Neural progenitor cell (in vitro differentiated cells): ENCODE measurements at places on chromosomes 7 and 10. TPM values are rescaled to one million over a fixed set of nuclear protein-coding genes. Genes with fewer than 3 reads are reported as not detected.
A peak's percentile ranks its signal among the peaks of the same experiment; 100 is the strongest.

DNA sequence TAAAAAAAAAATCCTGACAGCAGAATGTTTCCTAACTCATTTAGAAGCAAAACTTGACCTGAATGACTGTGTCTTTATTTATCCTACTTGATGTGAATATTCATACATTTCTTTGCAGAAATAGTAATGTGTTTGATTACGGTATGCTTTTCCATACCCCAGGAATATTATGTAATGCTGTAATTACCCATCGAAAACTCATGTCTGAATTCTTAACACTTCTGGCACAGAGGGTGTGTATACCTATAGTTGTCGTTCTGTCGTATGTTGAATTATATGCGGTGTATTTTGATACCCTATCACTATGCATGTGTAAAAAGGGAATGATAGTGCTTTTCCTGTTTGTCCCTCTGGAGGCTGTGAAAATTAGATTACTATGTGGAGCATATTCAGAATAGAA is 26.6 kb downstream of the SDK1 start:
- no peak for DNase-seq

DNA sequence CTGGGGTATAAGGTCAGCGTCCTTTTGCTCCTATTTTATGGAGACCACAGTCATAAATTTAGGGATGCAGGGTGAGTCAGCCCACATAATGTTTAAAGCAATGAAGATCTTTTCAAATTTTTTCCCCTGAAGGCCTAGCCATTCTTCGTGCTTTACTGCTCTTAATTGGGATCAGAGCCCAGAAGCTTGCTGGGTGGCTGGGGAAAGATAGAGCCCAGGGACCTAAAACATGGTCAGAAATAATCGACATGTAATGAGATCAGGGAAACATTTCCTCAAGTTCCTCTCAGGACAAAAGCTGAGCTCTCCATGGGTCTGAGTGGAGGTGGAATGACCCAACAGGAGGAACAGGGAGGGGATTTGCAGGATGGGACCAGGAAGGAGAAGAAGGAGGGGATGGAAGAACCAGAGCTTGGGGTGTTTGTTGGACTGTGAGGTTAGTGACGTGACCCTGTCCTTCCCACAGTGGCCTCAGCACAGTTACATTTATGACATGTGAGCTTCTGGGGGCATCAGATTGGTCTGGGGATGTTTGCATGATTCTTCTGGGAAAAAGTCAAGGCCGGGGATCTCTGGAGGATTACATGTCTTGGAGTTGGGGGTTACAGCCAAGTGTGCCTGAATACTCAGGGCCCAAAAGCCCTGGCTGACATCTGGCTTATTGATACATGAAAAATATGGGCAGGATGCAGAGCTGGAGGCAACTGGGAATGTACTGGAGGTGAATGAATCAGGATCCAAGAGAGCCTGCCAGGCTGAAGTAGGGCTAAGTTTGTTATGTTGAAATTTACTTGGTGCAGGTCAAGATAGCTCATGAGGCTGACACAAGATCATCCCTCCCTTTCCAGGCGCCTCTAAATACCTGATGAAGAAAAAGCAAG is 477.9 kb downstream of the RPS24 start:
- no peak for DNase-seq

GRCh38 chr7:75819711-75820110 is 6.1 kb upstream of the CCL24 start:
- no peak for DNase-seq

DNA sequence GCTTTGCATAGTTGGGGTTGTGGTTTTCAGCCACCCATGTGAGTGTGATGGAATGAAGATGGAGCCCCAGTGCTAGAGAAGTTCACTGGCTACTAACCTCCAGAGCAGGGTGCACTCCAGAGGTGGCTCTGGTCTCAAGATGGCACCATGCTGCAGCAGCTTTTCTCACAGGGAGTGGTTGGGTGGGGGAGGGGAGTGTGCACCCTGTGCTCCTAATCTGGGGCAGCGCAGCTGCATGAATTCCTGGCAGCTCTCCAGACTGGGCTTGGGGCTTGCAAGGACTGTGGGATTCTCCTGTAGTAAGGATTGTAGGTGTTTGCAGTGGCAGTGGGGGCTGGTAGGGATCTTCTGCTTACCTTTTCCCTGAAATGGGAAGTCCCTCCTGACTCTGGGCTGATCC is 23.7 kb downstream of the PHTF2 start:
- DNase-seq: no peak

DNA sequence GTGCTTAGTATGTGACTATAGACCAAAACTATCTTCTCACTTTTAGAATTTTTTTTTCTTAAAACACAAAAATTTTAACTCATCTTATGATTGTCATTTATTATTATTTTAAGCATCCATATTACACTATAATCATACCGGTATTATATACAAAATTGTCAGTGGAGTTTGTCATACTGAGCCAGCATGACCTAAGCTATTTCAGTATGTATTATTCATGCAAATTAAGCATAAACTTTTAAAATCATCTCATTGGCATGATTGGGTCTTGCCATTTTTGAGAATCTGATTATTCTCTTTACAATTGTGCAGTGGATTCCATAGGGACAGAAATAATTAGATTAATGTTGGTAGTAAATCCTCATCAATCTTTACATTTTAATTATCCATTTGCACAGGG is 46.2 kb upstream of the STMP1 start:
- no peak for DNase-seq

DNA sequence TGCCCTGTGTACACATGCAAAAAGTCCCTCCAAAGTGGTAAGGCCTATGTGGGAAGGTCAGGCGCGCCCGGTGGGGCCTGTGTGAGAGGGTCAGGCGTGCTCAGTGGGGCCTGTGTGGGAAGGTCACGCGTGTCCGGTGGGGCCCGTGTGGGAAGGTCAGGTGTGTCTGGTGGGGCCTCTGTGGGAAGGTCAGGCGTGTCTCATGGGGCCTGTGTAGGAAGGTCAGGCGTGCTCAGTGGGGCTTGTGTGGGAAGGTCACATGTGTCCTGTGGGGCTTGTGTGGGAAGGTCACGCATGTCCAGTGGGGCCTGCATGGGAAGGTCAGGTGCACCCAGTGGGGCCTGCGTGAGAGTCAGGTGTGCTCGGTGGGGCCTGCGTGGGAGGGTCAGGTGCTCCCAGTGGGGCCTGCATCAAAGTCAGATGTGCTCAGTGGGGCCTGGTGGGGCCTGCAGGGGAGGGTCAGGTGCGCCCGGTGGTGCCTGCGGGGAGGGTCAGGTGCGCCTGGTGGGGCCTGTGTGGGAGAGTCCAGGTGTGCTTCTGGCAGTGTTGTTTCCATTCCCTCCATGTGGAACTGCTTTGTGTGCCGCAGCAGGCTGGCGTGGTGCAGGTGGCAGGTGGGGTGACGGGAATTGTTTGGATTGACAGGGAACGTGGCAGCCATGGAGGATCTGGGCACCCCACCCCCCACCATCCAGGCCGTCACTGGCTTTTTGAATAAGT is 15.4 kb downstream of the LRRC27 start:
- no peak for DNase-seq

The RBM33 gene
- 31.9 and 48.6 TPM in 2 replicates for total RNA-seq

DNA sequence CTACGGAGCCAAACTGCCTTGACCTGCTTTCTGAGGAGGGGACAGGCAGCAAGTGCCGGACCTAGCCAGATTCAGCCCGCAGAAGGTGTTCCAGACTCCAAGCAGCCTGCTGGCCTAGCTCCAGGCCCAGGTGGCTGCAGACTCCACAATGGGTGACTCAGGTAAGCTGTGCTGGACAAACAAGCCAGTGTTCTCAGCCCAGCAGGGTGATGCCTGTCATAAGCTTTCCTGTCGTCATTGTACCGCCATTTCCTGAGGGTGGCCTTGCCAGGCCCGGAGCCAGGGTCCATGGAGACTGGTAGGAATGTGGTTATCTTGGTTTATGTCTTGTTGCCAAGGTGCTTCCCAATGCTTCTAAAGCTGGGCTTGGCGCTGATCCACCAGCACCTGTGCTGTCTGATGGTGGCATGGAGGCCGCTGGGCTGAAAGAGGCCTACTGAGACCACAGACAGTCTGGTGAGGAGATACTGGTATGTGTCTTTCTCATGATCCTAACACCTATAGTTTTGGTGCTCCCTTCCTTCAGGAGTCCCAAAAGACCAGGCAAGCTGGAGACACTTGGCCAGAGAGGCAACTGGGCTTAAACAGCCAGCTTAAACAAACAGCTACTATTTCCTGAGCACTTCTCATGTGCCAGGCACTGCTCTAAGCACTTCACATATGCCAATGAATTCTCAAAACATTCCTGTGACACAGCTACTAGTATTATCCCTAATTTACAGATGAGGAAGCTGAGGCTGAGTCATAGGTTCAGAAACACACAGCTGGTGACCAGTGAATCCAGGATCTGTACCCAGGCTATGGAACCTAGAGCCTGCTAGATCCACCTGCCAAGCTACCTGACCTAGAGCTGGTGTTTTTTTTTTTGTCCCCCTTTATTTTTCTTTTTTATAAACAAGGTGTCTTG is 42.0 kb downstream of the ZC3HC1 start:
- no peak for DNase-seq

GRCh38 chr7:25255611-25256332 is 27.5 kb upstream of the NPVF start:
- peak; percentile 35 for DNase-seq

- DNase-seq: no peak
Observed at GRCh38 chr7:132105096-132105495, 471.2 kb downstream of the PLXNA4 start.

- DNase-seq: no peak
Observed at GRCh38 chr10:66095610-66096009, 830.2 kb upstream of the LRRTM3 start.

- no peak for DNase-seq
Observed at GRCh38 chr10:22003964-22004281, 393 bp upstream of the DNAJC1 start.

- DNase-seq: no peak
Observed at GRCh38 chr7:12257582-12257981, 46.5 kb downstream of the TMEM106B start.

DNA sequence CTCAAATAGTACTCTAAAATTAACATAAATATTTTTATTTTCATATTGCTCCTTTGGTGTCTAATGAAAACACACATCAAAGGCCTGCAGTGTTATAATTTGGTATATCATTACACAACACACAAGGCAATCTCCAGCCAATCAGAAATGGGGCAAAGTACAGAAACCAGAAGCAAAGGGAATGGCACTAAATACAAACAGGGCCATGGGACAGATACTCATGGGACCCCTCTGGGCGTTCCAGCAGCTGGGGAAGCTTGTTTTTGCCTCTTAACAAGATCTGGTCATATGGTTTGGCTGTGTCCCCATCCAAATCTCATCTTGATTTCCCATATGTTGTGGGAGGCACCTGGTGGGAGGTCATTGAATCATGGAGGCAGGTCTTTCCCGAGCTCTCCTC is 551.8 kb upstream of the NRP1 start:
- no peak for DNase-seq

- no peak for DNase-seq
Observed at GRCh38 chr10:99765672-99766301, 16.7 kb upstream of the ABCC2 start.

DNA sequence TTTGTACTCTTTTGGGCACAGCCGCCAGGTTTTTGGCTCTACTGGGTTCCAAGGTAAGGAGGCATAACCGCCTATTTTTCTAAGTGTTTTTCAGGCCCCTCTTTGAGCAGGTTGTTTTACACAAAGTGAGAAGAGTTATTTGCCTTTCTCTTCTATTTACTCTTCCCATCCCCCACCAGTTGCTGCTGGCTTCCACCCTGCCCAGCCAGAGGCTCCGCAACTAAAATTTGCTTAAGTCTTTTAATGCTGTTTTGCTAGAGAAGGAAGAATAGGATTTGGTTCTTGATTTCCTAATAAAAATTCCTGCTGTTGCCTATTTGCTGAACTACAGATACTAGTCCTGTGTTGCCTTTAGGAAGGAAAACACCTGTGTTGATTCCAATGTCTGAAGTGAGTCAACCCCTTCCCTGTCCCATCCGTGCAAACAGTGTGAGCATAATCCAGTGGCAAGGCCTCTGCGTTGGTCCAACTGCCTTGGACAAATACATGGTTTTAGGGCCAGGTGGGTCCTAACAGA is 1.9 kb downstream of the PLA2G12B start:
- DNase-seq: no peak

- DNase-seq: no peak
Observed at GRCh38 chr10:34792881-34793280, 22.2 kb downstream of the PARD3 start.

The SHTN1 gene
- 13.2 and 17.3 TPM in 2 replicates for total RNA-seq

The STRIP2 gene
- total RNA-seq: 11.6 and 12.5 TPM in 2 replicates

DNA sequence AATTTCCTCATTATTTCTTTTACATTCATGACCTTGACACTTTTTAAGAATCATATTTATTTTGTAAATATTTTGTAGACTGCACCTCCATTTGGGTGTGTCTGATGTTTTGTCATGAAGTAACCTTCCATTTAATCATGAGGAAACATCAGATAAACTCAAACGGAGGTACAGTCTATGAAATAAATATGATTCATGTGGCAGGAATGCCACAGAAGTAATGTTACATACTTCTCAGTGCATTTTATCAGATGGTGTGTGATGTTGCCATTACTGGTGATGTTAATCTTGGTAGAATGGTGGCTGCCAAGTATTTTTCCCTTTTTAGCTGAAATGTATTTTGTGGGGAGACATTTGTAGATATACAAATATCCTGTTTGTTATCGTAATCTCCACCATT is 64.9 kb downstream of the ZNF37A start:
- DNase-seq: no peak

The TACR2 gene
- not detected in 2 replicates for total RNA-seq

The SYT15 gene
- 0.15 and 0.17 TPM in 2 replicates for total RNA-seq

The DGKI gene
- 3.4 and 5.5 TPM in 2 replicates for total RNA-seq

DNA sequence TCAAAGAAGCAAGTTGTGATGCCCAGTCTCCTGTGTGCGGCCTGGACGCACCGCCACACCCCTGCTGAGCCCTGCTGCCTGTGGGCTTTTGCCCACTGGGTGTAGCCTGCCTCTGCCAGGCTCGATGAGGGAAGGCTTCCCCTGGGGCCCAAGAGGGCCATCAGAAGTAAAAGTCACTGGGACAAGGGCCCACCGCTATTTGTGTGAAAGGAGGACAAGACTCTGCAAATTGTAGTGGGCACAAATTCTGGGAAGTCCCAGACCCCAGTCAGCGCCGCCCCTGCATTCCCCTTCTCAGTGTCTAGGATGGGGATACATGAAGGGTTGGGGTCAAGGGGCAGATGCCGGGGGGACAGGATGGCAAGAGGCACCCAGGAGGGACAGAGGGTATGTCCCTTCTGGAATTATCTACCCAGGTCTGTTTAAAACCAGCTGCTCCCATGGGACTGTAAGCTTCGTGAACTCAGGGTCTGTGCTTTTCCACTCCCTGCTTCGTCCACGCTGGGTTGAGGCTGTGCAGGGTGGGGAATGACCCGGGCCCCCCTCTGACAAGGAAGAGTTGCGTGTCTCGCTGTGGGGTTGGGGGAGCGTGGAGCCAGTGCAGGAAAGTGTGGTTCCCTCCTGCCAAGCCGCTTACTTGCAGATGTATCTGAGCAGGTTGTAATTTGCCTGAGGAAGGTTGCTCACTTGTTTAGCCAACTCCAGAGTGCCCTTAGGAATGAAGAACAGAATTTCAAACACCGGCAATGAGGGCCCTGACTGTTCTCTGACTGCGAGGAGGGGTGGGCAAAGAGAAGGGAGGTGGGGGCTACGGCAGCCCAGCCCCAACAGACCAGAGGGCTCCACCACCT is 147.2 kb downstream of the MAPK8 start:
- no peak for DNase-seq
